ENCODE measurements at places on chromosomes 13 and 19. TPM values are rescaled to one million over a fixed set of nuclear protein-coding genes. Genes with fewer than 3 reads are reported as not detected.

The COQ8B gene
- total RNA-seq, result 127 TPM

The PINLYP gene
- total RNA-seq, result 6.6 TPM

The LILRA1 gene
- total RNA-seq, result 3.0 TPM

The SULT2A1 gene
- total RNA-seq, result not detected

The GJA3 gene
- total RNA-seq, result under 0.01 TPM

The PNMA8B gene
- 4.4 TPM for total RNA-seq

The CNN1 gene
- total RNA-seq, result 1,224 TPM

The ZNF8 gene
- total RNA-seq, result 12.0 TPM

The CD79A gene
- not detected for total RNA-seq

The SKA3 gene
- total RNA-seq, result not detected

The ZNF560 gene
- not detected for total RNA-seq

The CERS1 gene
- total RNA-seq, result 1.7 TPM

The BRCA2 gene
- total RNA-seq, result 4.6 TPM

The ZNF541 gene
- not detected for total RNA-seq

The ERICH6B gene
- not detected for total RNA-seq

The PROZ gene
- not detected for total RNA-seq

The GRK1 gene
- not detected for total RNA-seq

The SLC25A15 gene
- 7.7 TPM for total RNA-seq

The ZNF426 gene
- 17.9 TPM for total RNA-seq

The ZNF714 gene
- 15.2 TPM for total RNA-seq

The SRRM5 gene
- not detected for total RNA-seq

The ZNF728 gene
- 3.4 TPM for total RNA-seq

The KLK14 gene
- total RNA-seq, result not detected

The C13orf46 gene
- 1.1 TPM for total RNA-seq

The ZNF66 gene
- total RNA-seq, result 5.7 TPM

The ZNF154 gene
- total RNA-seq, result 3.0 TPM

The NHLRC3 gene
- 27.2 TPM for total RNA-seq

The ZNF507 gene
- total RNA-seq, result 34.6 TPM

The TPT1 gene
- 1,970 TPM for total RNA-seq

The ERICH4 gene
- total RNA-seq, result not detected

The PLVAP gene
- total RNA-seq, result 126 TPM

The ZNF667 gene
- 7.8 TPM for total RNA-seq

The UNC13A gene
- 2.1 TPM for total RNA-seq

The C13orf42 gene
- not detected for total RNA-seq

The SEMA6B gene
- 17.4 TPM for total RNA-seq
